ENCODE measurements at places on chromosomes 6 and 20. TPM values are rescaled to one million over a fixed set of nuclear protein-coding genes. Genes with fewer than 3 reads are reported as not detected.
A peak's percentile ranks its signal among the peaks of the same experiment; 100 is the strongest.

The THBD gene
- 27.0 TPM for total RNA-seq

- DNase-seq, result no peak
Observed at GRCh38 chr6:91782802-91783201, 1195.9 kb upstream of the MAP3K7 start.

- DNase-seq, result no peak
Observed at GRCh38 chr6:18207438-18207837, 52.2 kb downstream of the KDM1B start.

DNA sequence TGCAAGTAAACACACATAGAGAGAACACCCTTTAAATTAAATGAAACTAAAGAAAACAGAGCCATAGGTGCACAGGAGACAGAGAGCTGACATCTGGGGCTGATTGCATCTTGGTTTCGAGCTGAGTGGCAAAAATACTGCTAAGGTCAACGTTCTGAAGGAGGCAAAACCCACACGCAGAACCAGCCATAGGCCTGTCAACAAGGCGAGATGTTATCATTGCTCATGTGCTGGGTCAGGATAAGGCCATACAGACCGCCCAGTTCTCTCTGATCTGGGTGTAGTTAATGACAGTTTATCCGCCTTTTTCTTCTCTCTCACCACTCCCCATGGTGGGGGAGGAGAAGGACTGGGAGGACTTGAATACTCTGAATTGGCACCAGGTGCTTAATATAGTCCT lies 4.5 kb upstream of the FAM110A start:
- DNase-seq, result peak; percentile 26

DNA sequence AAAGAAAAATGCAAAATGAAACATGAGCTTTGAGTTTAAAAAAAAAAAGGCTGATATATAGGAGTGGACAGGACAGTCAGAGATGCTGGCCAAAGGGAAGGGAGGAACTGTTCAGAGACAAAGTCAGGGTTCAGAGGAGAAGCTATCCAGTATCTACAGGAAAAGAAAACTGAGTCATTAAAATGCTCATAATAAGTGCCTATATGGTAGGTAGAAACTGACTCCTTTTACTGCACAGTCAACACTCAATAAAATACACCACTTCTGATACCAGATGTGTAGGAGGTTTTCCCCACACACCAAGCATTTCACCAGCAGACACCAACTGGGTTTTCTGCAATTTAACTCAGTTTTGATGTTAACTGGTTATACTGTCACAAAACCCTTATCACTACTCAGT lies 32.9 kb downstream of the FRK start:
- DNase-seq, result no peak

Data from cardiac septum (tissue), 1 donor.